Cortex of kidney (tissue), 1 donor: ENCODE measurements at places on chromosomes 16 and 17.

- no peak for DNase-seq
Measured at GRCh38 chr17:57422574-57423164, 166.3 kb downstream of the MSI2 start.

DNA sequence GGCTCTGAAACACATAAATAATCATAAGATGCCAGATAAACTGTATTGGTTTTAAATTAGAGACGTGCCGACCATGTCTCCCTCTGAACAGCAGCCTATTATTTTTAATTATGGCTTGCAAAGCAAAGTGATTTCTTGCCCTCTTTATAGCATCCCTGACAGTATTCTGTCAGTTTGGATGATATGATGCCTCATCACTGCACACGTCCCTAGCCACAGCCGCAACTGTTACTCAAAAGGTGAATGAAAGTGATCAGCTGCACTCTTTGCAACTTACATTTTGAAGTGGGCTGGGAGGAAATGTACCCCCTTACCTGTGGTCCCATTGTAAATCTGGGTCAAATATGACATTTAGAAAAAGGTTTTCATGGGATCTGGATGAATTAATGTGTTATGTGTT, 389.9 kb downstream of the MAF start:
- DNase-seq, result no peak

- no peak for DNase-seq
Measured at GRCh38 chr17:8843344-8843743, 24.1 kb downstream of the PIK3R6 start.

GRCh38 chr17:44749980-44750318, 8.8 kb upstream of the ADAM11 start:
- DNase-seq, result no peak

DNA sequence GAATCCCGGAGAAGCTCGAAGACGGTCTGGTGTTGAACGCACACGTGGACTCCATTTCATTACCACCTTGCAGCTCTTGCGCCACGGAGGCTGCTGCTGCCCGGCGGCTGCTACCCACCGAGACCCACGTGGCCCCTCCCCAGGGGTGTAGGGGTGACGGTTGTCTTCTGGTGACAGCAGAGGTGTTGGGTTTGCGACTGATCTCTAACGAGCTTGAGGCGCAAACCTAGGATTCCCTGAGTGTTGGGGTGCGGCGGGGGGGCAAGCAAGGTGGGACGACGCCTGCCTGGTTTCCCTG, 1.7 kb upstream of the CBX4 start:
- no peak for DNase-seq

GRCh38 chr17:61686113-61686512, 95.1 kb upstream of the NACA2 start:
- no peak for DNase-seq

DNA sequence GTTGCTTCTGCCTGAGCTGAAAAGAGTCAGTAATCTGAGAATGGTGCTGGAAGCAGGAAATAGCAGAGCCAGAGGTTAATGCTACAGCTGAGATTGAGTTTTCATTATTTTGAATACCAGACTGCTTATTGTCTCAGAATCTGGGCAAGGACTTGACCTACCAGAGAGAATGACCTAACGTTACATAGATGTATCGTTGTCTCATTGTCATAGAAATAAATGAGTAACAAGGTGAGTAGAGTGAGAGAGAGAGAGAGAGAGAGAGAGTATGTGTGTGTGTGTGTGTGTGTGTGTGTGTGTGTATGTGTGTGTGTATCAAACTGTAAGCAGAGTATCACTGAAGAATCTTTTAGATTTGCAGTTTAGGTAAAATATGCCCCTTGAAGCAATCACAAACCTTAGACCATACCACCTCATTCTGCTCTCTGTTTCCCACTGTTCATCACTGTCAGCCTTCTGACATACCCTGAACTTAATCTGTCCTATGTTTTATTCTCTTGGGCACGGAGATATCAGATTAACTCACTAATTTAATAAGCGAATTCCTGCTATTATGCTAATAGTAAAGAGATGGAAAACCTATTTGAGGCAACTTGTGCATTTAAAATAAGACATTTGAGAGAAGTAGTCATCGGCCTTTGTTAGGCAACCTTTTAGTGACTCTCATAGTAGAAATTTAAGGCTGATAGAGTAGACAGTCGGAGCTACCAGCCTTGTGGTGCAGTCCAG, 87.8 kb downstream of the CYB561 start:
- no peak for DNase-seq

- no peak for DNase-seq
Measured at GRCh38 chr17:47994724-47995123, 23.8 kb downstream of the CDK5RAP3 start.

DNA sequence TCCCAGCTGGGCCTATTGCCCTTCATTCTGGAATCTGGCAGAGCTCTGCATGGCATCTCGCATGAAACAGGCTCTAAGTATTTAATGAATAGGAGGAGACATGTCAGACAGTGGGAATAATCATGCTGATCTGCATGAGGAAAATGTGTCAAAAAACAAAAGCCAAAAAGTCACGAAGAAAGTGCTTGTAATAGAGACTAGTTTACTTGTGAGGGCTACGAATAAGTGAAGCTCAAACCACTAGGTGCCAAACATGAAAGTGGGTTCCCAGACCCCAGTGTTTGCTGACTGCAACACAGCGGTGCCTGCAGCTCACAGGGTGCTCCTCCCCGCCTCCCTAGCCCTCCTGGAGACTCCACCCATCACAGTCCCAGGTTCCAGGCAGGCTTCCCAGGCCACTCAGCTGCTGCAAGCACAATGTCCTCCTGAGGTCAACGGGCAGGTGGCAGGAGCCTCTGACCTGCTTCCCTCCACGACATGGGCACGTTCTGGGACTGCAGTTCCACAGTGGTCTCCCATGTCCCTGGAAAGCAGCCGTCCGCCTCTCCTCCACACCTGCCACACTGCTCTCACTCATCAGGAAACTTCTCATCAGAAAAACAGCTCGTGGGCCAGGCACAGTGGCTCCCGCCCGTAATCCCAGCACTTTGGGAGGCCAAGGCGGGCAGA, 96.5 kb downstream of the ANKRD11 start:
- DNase-seq, result no peak

- no peak for DNase-seq
Measured at GRCh38 chr16:84029297-84030047, 13.1 kb downstream of the SLC38A8 start.

- DNase-seq, result no peak
Measured at GRCh38 chr16:76278980-76279379, 1.8 kb downstream of the CNTNAP4 start.

DNA sequence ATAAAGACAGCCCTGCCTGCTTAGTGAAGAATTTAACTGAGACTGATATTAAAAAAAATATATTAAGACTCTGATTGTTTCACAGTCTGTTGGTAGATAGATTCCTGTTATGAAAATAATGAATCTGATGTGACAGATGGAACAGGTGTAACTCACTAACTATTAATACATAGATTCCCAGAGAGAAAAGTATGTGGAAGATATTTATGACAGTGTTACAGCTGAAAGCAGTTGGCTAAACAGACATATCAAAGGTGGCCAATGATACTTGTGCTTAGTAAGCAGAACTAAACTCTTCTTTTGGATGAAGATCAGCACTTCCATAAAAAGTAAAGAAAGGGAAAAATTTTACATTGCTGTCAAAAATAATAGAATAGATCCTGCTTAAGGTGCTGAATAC, 598.2 kb upstream of the CA10 start:
- no peak for DNase-seq

GRCh38 chr16:1441391-1441829, 2.9 kb downstream of the CCDC154 start:
- no peak for DNase-seq

DNA sequence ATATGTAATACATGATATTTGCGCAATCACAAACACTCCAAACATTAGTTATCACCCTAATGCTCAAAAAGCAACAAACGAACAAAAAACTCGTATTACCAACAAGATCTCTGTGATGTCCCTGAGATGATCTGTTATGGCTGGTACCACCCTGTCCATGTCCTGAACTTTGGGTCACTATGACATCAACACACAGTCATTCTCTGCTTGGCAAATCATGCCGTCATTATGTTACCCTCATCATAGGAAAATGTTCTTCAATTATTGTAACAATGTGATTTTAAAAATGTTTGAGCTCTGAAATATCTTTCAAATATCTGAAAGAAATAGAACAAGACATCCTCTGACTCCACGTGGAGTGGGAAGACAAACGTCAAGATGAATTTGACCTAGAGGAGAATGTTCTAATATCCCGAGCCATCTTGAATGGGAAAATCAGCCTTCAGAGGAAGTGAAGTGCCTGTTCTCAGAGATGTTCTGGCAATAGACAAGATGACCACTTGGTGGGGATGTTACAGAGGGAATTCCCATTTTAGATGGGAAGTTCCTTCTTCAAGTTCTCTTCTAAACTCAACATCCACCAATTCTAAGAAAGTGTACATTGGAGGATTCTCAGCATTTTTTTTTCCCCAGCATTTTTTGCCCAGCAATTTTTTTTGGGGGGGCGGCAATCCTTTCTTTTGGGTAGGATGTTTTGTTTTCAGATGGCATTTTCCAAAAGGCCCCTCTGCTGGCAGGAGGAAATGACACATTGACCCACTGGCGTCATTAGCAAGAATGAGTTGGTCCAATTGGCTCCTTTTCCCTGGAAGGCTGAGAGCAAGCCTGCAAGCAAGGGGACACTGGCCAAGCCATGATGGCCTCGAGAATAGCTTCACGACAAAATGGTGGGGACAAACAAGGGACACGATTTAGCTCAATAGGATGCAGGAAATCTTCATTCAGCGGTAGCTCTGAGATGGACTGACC, 3.7 kb upstream of the HSD17B2 start:
- no peak for DNase-seq

DNA sequence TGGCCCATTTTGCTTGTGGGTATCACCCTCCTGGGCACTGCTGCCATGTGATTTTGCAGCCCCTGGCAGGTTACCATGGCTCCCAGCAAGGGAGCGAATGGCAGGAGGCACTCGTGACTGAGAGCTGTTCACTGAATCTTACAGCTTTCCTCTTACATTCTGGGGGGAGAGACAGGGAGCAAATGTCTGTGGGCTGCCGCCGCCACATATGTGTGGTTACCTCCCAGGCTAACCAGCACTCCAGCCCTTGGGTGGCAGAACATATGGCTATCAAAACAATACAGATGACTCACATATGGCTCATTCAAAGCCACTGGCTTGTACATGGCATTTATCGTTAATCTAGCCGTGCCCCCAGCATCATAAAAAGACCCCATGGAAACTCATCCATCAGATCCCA, 19.8 kb downstream of the GTF3C1 start:
- no peak for DNase-seq

DNA sequence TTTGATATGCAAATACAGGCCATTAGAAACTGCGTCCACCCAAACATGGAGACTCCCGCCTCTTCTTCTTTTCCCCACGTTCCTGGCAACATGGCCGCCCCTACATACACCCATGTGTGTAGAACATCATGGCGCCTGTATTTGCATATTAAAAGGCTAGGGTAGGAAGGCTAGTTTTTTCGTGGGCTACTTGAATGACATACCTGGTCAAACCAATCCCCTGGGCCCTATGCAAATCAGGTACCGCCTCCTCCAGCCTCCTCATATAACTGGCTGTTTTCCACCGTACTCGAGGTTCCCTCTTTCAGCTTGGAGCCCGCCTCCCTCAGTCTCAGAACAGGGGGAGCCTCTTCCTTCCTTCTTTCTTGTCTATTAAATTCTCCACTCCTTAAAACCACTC, 840 bp upstream of the CD300LB start:
- no peak for DNase-seq

DNA sequence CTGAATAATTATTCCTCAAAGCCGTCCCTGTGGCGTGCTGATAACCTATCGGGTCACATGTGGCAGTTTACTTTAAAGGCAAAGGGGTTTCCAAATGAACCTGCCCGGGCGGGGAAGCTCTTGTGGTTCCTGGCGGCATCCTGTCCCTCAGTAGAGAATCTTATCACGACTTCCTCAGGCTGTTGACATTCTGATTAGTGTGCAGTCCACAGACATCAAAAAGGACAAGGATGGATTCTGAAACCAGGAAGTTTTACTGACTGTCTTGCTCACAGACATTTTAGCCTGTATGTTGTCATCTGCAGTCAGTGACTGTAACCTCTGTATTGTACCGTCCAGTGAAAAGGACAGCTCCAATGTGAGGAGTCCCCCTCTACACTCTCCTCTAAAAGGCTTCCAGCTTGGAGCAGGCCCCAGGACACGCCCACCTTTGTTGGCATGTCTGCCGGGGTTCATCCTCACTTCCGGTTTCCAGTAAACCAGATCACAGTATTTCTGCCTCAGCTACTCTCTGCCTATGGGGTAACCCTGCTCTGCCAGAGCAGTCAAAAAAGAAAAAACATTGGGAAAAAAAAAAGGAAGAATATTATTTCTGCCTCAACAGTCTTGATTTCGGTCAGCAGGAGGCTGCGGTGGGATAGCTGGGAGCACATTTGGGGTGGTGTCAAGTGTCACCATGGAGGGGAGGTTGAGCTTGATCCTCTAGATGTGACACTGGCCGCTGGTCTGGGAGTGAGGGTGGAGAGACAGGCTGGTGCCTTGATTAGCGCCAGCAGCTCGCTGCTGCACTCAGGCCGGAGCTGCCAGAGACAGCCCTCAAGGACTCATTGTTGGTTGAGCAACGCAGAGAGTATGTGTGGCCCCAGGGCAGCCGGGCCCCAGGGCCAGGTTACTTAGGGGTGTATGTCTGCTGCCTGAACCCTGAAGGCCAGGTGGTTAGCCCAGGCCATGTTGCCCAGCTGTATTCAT, 89.0 kb upstream of the DNAH17 start:
- no peak for DNase-seq

DNA sequence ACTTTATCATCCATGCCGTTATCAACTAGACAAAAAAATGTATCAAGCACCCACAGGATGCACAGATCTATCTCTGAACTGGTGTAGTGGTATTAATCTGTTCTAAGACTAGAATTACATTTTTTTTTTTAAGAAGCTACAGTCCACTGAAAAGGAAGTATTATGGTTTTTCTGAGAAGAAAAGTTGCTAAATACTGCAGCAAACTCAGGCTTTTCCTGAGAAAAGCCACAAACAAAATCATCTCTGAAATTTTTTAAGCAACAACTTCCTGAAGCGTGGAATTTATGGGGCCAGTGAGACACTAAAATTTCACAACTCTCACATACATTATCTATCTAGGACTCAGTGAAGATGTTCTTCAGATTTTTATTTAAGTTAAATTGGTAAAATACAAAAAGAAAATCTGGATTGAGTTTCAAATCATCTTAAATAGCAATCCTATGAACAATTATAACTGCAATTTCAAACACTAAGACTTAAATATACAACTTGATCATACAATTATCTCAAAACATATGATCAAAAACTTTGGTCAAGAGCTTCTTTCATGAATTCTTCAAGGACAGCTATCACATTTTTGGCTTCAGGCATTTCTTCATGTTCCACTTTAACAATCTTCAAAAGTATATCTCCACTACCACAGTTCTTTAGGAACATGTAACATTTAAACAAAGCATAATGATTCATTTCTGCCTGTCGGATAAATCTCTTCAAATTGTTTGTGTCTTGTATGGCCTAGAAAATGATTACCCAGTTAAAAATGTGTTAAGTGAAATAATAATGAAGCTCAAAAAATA, 10.5 kb downstream of the C17orf75 start:
- DNase-seq, result no peak

- no peak for DNase-seq
Measured at GRCh38 chr17:2239882-2240430, 63.6 kb downstream of the SMG6 start.
